ENCODE measurements at places on chromosomes 16 and 17.

DNA sequence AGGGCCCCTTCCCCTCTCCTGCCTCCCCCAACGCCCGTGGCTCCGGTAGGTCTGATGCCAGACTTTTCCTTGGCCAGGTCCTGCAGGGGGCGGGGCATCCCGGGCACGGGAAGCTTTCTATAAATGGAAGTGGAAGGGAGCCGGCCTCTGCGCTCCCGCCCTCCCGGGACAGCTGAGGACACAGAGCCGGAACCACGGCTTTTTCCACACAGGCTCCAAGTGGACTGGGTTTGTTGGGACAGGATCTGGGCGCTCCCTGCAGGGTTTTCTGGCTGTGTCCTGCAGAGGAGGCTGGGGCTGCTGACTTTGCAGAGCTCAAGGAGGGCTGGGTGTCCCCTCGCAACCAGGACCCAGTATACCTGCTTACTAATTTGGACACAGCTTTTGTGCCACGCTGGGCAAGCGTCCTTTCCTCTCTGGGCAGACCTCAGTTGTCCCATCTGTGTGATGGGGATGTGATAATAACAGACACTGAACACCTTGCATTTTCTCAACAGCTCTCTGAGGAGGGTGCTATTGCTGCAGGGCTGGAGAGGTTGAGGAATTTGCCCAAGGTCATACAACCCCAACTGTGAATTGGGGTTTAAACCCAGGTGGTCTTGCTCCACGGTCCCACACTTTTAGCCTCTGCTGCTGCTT is 1.8 kb downstream of the TNS4 start:
- peak; percentile 60 for DNase-seq

DNA sequence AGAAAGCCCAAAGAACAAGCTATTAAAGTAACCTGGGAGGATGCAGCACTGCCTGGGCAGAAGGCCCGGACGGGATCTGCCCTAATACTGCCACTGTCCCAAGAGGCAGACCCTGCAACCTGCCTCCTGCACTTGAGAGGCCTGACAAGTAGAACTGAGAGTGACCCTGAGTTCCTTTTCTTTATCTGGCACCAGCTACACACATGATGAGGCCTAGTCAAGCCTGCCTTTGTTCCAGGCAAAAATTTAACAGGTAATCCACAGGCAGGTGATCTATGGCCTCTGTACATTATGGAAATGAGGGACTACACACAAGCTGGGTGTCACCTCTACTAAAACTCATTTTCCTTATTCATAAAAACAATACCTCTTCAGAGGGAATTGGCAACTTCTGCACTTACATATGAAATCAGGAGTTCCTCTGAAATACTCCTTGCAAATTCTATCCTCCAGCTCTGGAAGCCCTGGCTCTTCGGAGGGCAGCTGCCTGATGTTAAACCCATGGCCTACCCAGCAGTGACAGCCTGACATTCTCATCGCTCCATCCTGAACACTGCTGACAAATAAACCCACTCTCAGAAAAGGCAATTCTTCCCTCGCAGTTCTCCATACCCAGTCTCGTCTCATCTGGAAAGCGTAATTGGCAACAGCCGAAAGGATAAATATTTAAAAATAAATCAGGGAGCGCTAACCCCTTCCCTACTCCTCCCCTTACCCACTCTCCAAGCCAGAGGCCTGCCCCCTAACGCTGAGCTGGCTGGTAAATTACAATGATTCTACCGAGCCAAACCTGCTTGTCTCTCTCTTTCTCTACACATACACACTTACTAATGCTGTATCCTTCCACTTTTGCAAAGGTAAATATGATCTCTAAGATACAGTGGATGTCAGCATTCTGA is 2.5 kb upstream of the ZFHX3 start:
- DNase-seq = no peak

- DNase-seq = no peak
These were observed 1.4 kb downstream of the THUMPD1 start for GRCh38 chr16:20740007-20740883.

- DNase-seq = peak; percentile 17
These were observed 14.0 kb downstream of the ATP5PD start for GRCh38 chr17:75032720-75033280.

- no peak for DNase-seq
These were observed 11.1 kb downstream of the G6PC3 start for GRCh38 chr17:44081681-44082080.

GRCh38 chr16:85034591-85035433 is 7.2 kb downstream of the KIAA0513 start:
- no peak for DNase-seq

GRCh38 chr16:1992704-1993317 is 3.0 kb downstream of the SYNGR3 start:
- DNase-seq = no peak

GRCh38 chr16:29962344-29962994 is 590 bp downstream of the TMEM219 start:
- peak; percentile 52 for DNase-seq

GRCh38 chr17:77316191-77316641 is 175.4 kb downstream of the SEC14L1 start:
- DNase-seq = no peak

- DNase-seq = no peak
These were observed 27.2 kb downstream of the ABCC3 start for GRCh38 chr17:50661795-50662391.

DNA sequence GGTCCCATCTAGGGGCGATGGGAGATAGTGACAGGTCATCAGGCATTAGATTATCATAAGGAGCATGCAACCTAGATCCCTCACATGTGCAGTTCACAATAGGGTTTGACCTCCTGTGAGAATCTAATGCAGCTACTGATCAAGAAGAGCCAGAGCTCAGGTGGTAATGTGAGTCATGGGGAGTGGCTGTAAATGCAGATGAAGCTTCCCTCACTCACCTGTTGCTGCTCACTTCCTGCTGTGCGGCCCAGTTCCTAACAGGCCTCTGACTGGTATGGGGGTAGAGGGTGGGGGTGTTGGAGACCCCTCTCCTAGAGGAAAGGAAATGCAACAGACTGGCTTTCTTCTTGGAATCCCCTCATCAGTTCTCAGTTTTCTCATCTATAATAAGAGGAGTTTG is 131.4 kb downstream of the CA10 start:
- no peak for DNase-seq

- DNase-seq = no peak
These were observed 2.3 kb downstream of the TMEM107 start for GRCh38 chr17:8173871-8174322.

GRCh38 chr17:82957469-82957795 is 117.6 kb upstream of the ZNF750 start:
- DNase-seq = no peak
